Activated T-cell treated with anti-CD3 and anti-CD28 coated beads for 24 hours (primary cell): ENCODE measurements at places on chromosomes 13 and 19.

- no peak for DNase-seq
These were observed 6.7 kb upstream of the DIAPH3 start for GRCh38 chr13:60170414-60170813.

DNA sequence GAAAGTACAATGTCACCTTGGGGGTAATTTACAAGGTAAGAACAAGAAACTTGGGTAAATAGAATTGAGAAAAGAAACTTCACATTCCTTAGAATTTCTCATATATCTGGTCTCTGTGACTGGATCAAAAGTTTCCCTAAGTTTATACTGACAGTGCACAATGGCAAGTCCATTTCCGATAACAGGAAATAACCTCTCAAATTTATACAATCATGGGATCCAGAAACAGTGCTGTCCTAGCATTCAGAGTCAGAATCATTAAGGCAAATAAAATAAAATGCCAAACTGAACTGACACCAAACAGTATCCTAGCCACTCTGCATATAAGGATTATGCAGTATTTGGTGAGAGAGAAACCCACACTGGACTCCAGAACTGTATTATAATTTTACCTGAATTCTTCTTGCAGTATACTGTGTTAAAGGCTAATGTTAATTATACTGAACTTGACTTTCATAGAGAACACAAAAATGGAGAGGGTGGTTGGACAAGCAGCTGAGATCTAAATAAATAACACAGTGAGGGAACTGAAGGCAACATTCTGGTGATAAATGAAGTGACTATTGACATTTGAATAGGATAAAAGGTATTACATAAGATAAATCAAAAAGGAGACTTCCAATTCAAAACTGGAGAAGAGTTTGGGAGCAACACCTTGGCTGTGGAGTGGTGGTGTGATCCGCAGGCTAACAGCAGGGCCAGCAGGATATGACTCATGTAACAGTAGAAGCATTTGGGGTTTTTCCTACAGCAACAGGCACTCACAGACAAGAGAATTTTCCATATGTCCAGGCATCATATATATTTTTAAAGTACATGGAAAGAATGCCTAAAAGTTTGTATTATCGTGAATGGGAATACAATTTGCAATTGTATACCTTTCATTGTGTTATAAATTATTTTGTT, 932.5 kb upstream of the MIR17HG start:
- DNase-seq: no peak

DNA sequence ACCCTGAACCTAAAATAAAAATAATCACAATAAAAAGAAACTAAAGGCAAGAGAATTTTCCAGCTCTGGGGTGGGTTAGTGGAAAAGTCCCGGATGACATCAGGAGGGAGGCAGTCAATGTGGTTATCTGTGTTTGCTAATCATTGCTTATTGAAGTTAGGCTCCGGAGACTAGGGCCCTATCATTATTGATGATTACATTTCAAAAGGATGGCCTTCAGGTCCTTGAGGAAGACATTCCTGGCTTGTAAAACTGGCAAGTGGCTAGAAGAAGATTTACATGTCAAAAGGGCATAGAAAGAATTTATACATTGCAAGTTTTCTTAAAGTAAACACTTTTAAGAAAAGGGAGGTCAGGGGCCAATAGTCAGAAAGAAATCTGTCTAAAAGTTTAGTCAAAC, 123.4 kb downstream of the POSTN start:
- no peak for DNase-seq

- DNase-seq: no peak
These were observed 79.5 kb downstream of the SLC7A1 start for GRCh38 chr13:29516012-29516411.

DNA sequence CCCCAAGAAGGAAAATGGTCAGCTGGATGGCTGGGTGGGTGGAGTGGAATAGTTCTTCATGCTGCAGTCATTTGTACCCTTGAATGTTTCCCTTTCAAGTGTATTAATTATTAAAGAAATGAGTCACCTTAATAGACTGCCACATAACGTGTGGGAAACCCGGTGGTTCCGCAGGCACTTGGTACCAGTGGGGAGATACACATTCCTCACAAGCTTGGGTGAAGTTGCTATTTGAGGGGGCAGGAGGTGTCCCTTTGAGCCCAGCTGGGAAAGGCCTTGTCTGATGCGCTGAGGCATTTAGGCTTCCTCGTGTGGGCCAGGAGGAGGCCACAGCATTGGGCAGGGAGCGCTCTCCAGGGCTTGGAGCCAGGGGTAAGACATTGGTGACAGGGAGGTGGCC, 57.7 kb downstream of the ATP8A2 start:
- DNase-seq: no peak

DNA sequence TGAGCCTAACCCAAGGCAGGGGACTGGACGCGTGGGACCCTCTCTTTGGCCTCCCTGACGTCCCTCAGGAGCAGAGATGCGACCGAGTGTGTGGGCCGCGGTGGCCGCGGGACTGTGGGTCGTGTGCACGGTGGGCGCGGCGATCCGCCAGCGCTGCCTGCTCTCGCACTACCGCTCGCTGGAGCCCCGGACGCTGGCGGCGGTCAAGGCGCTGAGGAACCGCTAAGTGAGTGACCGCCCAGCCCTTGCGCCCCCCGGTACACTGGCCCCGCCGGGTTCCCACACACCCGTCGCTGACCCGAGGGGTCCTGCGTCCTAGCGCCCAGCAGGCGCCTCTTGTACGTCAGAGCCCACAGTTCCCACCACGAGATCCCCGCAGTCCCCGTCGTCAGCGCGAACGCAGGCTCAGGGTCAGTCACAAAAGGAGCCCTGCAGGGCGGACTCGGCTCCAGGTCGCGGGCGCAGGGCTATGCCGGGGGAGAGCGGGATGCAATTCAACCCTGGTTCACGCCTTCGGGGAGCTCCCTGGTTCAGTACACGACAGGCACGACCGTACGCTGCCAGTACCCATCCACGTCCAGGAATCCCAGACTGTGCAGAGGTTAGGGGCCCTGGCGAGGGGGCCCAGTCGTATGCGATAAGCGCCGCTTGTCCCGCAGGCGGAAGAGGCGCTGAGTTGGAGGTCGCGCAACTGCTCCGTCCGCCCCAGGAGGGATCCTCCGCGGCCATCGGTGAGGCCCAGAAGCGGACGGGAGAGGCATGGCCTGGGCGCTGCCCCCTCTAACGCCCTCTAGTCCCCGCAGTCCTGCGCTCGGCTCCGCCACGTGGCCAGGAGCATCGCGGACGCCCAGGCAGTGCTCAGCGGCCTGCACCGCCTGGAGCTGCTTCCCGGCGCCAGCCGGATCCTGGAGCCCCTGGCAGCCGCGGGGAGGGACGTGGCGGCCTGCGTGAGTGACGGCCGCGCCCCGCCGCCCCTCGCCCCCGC, 3.6 kb upstream of the IFNL2 start:
- DNase-seq: no peak

DNA sequence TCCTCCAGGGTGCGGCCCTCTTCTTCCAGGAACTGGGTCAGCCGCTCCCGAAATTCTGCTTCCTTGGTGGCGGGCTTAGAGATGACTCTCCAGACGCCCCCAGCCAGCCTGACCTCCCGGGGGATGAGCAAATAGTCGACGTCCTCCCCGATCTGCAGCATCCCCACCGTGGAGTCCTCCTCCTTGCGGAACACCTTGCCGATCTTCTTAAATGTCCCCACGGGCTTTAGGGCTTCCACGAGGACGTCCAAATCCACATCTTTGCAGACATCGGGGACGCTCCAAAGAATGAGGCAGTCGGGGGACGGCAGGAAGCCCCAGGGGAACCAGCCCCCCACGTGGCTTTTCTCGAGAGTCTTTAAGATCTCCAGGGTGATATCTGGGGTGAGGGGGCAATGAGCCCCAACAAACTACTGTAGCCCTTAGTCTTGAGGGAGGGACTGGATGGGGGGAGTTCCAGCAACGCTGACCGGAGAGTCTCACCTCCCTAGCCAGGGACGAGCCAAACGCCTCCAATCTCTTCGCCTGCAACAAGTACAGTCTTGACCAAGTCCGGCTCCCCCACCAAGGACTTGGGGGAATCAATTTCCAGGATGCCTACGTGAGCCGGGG, 608 bp downstream of the CCDC8 start:
- DNase-seq: no peak

GRCh38 chr19:49613374-49613773, 22.4 kb downstream of the PRR12 start:
- no peak for DNase-seq

- DNase-seq: no peak
These were observed 1.5 kb downstream of the RAB3A start for GRCh38 chr19:18202397-18202777.

- no peak for DNase-seq
These were observed 2.8 kb upstream of the NLRP12 start for GRCh38 chr19:53826876-53827275.

- no peak for DNase-seq
These were observed 5.4 kb downstream of the RSPH6A start for GRCh38 chr19:45809643-45810159.

- no peak for DNase-seq
These were observed 206.4 kb upstream of the SPRY2 start for GRCh38 chr13:80547341-80547740.

- no peak for DNase-seq
These were observed 581 bp downstream of the RCBTB1 start for GRCh38 chr13:49584771-49585182.

DNA sequence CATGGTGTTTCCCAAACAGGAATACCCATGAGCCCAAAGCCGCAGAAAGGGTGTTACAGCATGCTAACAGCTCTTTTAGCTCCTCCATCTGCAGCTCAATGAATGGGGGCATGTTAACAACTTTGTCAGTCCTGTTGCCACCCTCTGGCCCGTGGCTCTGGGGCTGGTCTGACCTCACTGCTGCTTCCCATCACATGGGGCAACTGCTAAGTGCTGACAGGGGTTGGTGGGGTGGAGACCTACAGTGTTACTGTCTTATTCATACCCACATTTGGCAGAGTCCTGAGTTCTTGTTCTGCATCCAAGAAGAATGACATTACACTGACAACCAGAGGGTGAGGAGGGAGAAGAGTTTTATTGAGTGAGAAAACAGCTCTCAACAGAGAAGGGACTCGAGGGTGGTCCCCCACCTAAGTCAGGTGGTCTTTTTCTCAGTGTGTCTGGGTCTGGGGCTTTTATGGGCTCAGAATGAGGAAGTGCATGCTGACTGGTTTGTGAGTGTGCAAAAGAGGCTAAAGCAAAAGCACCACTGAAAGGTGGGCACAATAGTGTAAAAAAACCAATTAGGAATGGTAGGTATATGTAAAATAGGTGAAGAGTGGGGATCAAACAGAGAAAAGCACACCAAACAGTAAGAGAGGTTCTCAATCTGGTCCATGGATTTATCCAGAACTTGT, 1952.0 kb upstream of the PCDH20 start:
- no peak for DNase-seq

- DNase-seq: peak; percentile 93
These were observed 17.9 kb downstream of the BRSK1 start for GRCh38 chr19:55301459-55302317.

GRCh38 chr13:76715621-76716020, 170.6 kb downstream of the KCTD12 start:
- DNase-seq: no peak

- DNase-seq: peak; percentile 57
These were observed 1.7 kb downstream of the IRS2 start for GRCh38 chr13:109784590-109785140.

GRCh38 chr13:20331949-20332348, 99.8 kb upstream of the GJB6 start:
- DNase-seq: no peak

- no peak for DNase-seq
These were observed 527.0 kb downstream of the GPC6 start for GRCh38 chr13:93753639-93754038.

- no peak for DNase-seq
These were observed 2.9 kb upstream of the HOOK2 start for GRCh38 chr19:12778017-12778904.

GRCh38 chr13:113567681-113568080, 16.9 kb upstream of the TFDP1 start:
- DNase-seq: no peak

- no peak for DNase-seq
These were observed 21.9 kb downstream of the AP3D1 start for GRCh38 chr19:2129486-2129885.

GRCh38 chr13:98834254-98834960, 81.9 kb upstream of the SLC15A1 start:
- no peak for DNase-seq

DNA sequence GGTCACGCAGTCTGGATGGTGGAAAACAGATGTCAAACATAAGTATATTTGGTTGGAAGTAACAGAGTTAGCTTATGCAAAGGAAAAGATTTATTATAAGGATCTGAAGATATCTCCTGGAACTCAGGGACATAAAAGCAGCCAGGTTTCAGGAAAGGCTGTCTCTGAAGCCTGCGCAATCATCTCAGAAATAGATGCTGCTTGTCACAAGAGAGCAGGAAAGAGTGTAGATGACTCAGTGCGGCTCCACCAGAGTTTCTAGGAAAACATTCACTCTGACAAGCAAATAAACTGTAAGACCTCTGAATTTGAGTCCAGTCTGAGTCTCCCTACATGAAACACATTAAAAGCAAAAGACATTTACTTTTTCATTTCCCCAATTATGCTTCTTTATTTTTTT, 220.4 kb upstream of the HTR2A start:
- DNase-seq: no peak

- no peak for DNase-seq
These were observed 19.7 kb downstream of the ZNF567 start for GRCh38 chr19:36707134-36707533.

GRCh38 chr13:44969551-44970484, 19.5 kb downstream of the NUFIP1 start:
- DNase-seq: no peak

DNA sequence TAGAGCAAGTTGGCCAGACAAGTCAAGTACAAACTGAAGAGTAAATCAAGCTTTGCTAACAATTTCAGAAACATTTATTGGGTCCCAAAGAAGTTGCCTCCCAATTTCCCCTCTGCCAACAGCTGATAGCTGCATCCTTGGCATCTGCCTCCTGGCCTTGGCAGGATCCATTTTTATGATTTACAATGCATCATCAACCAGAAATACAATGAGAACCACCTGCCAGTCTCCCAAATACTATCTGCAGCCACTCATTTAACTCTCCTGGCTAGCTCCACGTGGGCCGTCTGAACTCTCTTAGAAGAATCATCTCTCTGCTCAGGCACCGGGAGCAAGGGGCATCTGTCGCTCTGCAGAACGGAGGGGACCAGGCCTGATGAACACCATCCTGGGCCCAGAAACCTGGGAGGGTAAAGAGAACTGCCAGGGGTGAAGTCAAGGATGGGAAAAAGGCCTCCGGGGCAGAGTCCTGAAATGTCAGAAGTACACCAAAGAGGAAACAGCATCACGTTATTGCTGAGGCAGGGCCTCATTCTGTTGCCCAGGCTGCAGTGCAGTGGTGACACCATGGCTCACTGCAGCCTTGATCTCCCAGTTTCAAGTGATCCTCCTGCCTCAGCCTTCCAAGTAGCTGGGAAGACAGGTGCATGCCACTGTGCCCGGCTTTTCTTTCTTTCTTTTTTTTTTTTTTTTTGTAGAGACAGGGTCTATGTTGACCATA, 2.6 kb downstream of the LONP1 start:
- no peak for DNase-seq

DNA sequence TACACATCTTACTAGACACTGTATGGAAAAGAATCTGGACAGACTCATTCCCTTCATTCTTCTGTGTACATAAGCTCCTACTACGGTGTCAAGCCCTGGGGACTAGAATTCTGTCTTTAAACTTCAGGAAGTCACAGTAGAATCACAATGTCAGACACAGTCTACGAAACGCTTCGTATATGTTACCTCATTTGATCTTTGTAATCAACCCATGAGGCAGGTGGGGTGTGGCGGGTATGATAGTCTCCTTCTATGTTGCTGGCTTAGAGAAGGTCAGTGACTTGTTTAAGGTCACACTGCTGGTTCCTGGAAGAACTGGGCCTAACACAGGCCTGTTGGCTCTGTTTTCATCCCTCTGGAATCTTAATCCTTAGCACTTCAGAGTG, 32.2 kb upstream of the TPT1 start:
- no peak for DNase-seq

- DNase-seq: no peak
These were observed 3.8 kb upstream of the ABCA7 start for GRCh38 chr19:1035998-1036621.
